ENCODE measurements at places on chromosomes 3 and 15. TPM values are rescaled to one million over a fixed set of nuclear protein-coding genes. Genes with fewer than 3 reads are reported as not detected.

ZMYND10 gene
- total RNA-seq: 1.8 TPM

TTLL13 gene
- total RNA-seq: 1.3 TPM

BNC1 gene
- not detected for total RNA-seq

CLDN1 gene
- total RNA-seq: 6.0 TPM

SEMA5B gene
- not detected for total RNA-seq

KPNA1 gene
- total RNA-seq: 67.5 TPM

BFSP2 gene
- total RNA-seq: not detected

GOLGA6D gene
- not detected for total RNA-seq

FBXW12 gene
- 0.14 TPM for total RNA-seq

GRCh38 chr15:48577469-48577868 is 68.0 kb downstream of the FBN1 start:
- no peak for DNase-seq

- no peak for DNase-seq
Measured at GRCh38 chr15:35728219-35728940, 182.4 kb upstream of the DPH6 start.

- DNase-seq: no peak
Measured at GRCh38 chr3:143138953-143139352, 19.4 kb downstream of the CHST2 start.

- DNase-seq: no peak
Measured at GRCh38 chr3:53478166-53478830, 16.1 kb upstream of the CACNA1D start.

- DNase-seq: no peak
Measured at GRCh38 chr3:197362081-197362480, 63.7 kb upstream of the DLG1 start.

DNA sequence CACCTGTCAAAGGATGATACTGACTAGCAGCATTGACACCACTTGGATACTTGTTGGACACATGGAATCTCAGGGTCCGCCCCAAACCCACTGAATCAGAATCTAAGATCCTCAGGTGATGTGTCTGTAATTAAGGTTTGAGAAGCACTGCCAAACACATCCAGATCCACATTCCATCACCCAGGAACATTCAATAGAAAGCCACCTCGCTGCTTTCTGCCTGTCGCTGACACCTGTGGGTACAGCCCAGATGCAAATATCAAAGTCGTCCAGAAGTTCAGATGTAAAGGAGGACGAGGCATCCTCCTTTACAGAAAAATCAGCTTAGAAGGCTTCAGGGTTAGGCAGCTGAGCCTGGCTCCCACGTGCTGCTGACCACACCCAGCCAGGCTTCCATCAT is 5.2 kb upstream of the RPS17 start:
- no peak for DNase-seq

GRCh38 chr3:141835557-141836229 is 40.8 kb upstream of the ATP1B3 start:
- DNase-seq: no peak

DNA sequence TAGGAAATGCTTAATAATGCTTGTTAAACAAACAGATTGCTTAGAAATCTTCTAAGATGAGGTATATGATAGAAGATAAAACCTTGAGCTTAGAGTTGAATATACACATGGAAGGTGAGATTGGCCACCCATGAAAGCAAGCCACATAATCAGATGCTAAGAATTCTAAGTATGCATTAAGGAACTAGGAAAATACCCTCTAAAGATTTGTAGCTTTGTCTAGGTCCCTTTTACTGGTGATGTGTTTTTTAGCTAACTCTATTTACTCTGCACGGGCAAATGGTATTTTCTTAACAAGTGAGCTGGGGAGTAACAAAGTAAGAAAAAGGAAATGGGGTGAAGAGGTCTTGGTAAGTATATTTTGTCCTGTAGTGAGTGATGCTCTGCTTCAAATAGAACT is 310.3 kb downstream of the OXSM start:
- DNase-seq: no peak

DNA sequence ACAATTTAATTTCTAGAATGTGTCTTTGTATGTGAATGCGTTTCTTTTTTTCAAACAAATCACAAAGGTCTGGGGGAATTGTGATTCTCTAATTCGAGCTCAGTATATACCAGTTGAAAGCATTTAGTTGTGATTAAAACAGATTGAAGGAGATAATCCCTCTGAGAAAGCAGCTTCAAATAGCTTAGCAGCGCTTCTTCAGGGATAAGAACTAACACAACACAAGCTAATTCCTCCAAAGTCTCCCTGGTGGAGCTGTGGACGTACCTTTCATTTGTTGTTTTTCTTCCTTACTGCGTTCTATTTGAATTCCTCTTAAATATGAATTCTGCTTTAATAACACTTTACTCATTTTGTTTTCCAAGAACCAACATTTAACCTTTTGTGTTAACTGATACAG is 286.7 kb downstream of the ROBO2 start:
- DNase-seq: no peak

DNA sequence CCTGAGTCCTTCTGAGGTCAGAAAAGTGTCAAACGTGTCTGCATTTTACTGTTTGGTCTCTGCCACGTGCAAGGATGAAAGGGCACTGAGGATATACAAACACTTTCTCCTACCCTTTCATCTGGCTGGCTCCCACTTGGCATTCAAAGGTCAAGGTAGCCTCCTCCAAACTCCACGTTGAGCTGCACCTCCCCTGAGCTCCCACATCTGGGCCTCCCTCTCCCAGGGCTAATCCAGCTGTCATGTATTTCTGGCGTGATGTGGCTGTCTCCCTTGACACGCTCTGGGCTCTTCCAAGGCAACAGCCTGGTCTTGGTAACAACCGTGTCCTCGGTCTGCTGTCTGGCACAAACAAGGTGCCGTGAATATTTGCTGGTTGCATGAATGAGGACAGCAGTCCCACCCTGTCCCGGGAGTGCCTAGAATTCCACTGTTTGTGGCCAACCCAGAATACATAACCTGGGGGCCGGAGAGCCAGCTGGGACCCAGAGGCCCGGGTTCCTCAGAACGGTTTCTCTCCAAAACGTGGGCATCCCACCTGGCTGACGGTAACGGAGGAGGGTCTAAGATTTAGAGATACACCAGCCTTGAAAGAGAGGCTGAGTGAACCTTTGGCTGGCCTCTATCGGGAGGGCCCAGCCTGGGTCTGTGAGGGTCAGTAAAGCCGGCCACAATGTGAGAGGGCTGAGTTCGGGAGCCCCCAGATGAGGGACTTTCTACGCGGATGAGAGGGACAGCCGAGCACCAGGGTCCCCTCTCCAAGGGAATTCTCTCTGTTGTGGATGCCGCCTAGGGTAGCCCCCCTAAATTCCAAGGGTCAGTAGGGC is 767 bp downstream of the GLT8D1 start:
- DNase-seq: no peak

DNA sequence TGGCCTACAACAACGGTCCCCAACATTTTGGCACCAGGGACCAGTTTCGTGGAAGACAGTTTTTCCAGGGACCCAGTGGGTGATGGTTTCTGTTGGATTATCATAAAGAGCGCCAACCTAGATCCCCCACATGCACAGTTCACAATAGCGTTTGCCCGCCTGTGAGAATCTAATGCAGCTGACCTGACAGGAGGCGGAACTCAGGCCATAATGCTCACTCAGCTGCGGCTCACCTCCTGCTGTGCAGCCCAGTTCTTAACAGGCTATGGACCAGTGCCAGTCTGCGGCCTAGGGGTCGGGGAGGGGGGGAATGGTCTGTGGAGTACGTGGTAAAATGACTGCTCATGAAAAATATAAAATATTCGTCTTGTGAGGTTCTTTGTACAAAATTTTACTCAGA is 518.5 kb upstream of the CADM2 start:
- no peak for DNase-seq

GRCh38 chr15:35107122-35107521 is 22.0 kb upstream of the NANOGP8 start:
- DNase-seq: no peak

GRCh38 chr15:71586463-71586862 is 223.9 kb upstream of the NR2E3 start:
- no peak for DNase-seq

GRCh38 chr15:35545316-35545823 is 595 bp downstream of the DPH6 start:
- DNase-seq: no peak

- no peak for DNase-seq
Measured at GRCh38 chr3:100395679-100396431, 5.0 kb downstream of the TOMM70 start.
